HFFc6 (cell line): ENCODE measurements at places on chromosomes 12 and 14. TPM values are rescaled to one million over a fixed set of nuclear protein-coding genes. Genes with fewer than 3 reads are reported as not detected.

Gene CACNA2D4
- 0.21 to 0.24 TPM in 2 of 3 replicates, not detected in the other for total RNA-seq

Gene BBS10
- 11.4 to 12.8 TPM (median 12.5 TPM) in 3 replicates for total RNA-seq

Gene NRIP2
- total RNA-seq, result not detected in 2 replicates

Gene CIROP
- not detected in 3 replicates for total RNA-seq

Gene ARG2
- 1.9 to 3.3 TPM (median 2.0 TPM) in 3 replicates for total RNA-seq

GRCh38 chr12:40331886-40332285 is 107.1 kb downstream of the LRRK2 start:
- no peaks in the 10 kb centered on the region for H3K27me3 ChIP-seq
- DNase-seq, result no peak
- no peaks in the 10 kb centered on the region for H3K36me3 ChIP-seq
- no peak overlapping the region for H3K27ac ChIP-seq

- H3K36me3 ChIP-seq, result no peaks in the 10 kb centered on the region
- DNase-seq, result no peak
- H3K4me1 ChIP-seq, result peaks cover 48% of the 10 kb centered on the region
- H3K27me3 ChIP-seq, result peaks cover under 1% of the 10 kb centered on the region
Measured at GRCh38 chr12:122979908-122980182, 636 bp upstream of the ARL6IP4 start.

- H3K36me3 ChIP-seq, result peaks cover 20% of the 10 kb centered on the region
- no peak for DNase-seq
- peak overlapping the region; percentile 100 for H3K4me3 ChIP-seq
- H3K4me1 ChIP-seq, result peaks cover 31% of the 10 kb centered on the region
Measured at GRCh38 chr12:948238-948637, 1.3 kb downstream of the RAD52 start.

DNA sequence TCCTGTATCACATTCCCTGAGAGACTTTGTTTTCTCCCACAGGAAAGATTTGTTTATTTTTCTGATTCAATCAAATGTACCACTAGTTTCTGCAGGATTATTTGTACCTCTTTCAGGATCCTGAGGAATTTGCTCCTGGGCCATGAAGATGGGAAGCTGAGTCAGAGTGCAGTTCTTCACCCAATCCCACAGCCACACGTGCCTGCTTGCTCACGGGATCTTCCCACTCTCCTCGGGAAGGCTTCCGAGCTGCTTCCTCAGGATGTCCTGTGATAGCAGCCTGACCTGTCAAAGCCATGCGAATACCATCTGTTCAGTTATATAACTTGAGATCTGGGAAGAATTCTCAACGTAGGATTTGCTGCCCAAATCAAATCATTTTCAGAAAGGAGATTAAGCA is 41.8 kb upstream of the HIF1A start:
- peak; percentile 70 for DNase-seq
- H3K4me1 ChIP-seq, result peaks cover 25% of the 10 kb centered on the region
- peaks cover 3% of the 10 kb centered on the region for H3K27me3 ChIP-seq
- H3K4me3 ChIP-seq, result peak overlapping the region; percentile 52; the same call in 1 of the 2 replicates
- H3K27ac ChIP-seq, result peak overlapping the region; percentile 47
- H3K36me3 ChIP-seq, result no peaks in the 10 kb centered on the region

DNA sequence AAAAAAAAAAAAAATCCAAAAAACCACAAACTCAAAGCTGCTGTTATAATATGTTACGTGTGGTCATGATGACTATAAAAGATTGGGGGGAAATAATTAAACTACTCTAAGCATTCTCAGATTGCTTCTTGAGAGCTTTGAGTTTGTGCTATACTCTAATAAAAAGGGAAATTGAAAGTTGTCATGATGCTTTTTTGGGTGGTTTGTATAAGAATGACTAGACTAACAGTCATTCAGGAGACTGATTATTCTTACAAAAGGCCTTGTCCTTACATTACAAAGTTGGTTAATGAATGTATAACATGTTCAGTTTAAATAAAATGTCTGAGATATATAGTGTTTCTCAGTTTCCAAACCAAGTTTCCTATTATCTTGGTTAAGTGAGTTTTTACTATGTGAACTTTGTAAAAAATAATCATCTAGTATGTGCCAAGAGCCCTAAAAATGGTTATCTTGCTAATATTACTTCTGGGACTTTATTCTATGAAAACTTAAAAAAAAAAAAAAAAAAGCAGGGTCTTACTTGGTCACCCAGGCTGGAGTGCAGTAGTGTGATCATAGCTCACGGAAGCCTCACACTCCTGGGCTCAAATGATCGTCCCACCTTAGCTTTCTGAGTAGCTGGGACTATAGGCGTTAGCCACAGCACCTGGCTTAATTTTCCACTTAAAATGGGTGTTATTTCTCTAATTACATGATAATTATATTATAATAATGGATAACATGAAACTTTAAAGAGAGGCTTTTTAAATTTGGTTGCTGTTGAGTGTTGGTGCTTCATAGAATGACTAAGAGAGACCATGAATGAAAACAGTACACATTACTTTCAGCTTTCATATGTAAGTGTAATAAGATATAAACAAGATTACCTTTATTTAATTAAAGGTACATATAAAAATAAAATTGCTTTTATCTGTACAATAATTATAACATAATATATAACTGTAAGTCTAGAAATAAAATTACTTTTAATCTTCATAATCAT is 459.6 kb upstream of the RGS6 start:
- peak overlapping the region; percentile 65 for H3K4me3 ChIP-seq
- peak overlapping the region; percentile 52 for H3K27ac ChIP-seq
- H3K27me3 ChIP-seq, result no peaks in the 10 kb centered on the region
- H3K36me3 ChIP-seq, result peaks cover 28% of the 10 kb centered on the region

DNA sequence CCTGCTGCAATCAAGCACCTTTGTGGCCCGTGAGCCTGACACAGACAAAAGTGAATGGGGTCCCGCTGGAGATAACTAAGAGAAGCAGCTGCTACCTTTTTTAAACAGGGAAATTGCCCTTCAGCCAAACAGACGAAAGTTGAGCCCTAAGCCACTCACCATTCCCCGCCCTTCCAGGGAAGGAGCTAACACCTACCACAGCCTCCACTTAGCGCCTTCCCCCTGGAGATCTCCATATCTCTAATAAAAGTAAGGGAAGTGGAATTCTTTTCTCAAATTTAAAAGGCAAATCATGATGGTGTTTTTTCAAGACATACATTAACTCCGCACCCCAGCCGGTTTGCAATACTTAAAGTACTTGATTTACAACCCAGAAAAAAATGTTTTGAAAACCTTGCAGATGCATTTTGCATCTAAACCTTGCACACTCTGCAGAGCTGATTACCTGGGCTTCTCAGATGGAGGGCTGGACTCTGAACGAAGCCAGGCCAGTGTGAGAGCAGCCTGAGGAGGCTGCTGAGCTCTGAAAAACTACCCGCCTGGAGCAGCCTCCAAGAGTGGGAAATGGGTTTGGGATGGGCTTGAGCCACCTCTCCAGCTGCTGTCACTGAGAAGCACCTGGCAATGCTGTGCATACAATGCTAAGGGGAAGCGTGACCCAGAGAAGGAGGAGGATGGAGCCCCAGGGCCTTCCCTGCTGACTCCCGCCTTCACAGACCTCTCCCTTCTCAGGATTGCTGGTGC is 10.0 kb downstream of the NUAK1 start:
- H3K36me3 ChIP-seq, result peaks cover 20% of the 10 kb centered on the region
- H3K4me3 ChIP-seq, result no peak overlapping the region
- H3K27me3 ChIP-seq, result peaks cover 4% of the 10 kb centered on the region; the same call in 1 of the 2 replicates
- no peak for DNase-seq
- peaks cover 76% of the 10 kb centered on the region for H3K4me1 ChIP-seq
- 0 out of 2 replicates have a peak overlapping the region, but pooled peaks have one; percentile 25 for H3K27ac ChIP-seq

- H3K36me3 ChIP-seq, result no peaks in the 10 kb centered on the region
- H3K27me3 ChIP-seq, result peaks cover 2% of the 10 kb centered on the region; the same call in 1 of the 2 replicates
- H3K27ac ChIP-seq, result no peak overlapping the region
- no peak for DNase-seq
Measured at GRCh38 chr12:132167611-132168310, 23.5 kb downstream of the NOC4L start.

GRCh38 chr14:90398315-90398839 is 1.5 kb downstream of the CALM1 start:
- peaks cover 4% of the 10 kb centered on the region; the same call in 1 of the 2 replicates for H3K27me3 ChIP-seq
- peak overlapping the region; percentile 59 for H3K27ac ChIP-seq
- H3K4me1 ChIP-seq, result peaks cover 45% of the 10 kb centered on the region
- no peak for DNase-seq

- no peak for DNase-seq
- peaks cover 21% of the 10 kb centered on the region for H3K4me1 ChIP-seq
- H3K27me3 ChIP-seq, result peaks cover 3% of the 10 kb centered on the region
- H3K36me3 ChIP-seq, result peaks cover 19% of the 10 kb centered on the region
Measured at GRCh38 chr14:91509083-91509877, 830 bp downstream of the PPP4R3A start.

- H3K4me3 ChIP-seq, result no peak overlapping the region
- no peaks in the 10 kb centered on the region for H3K4me1 ChIP-seq
- no peak overlapping the region for H3K27ac ChIP-seq
- DNase-seq, result no peak
Measured at GRCh38 chr12:24796876-24797275, 152.0 kb downstream of the BCAT1 start.

DNA sequence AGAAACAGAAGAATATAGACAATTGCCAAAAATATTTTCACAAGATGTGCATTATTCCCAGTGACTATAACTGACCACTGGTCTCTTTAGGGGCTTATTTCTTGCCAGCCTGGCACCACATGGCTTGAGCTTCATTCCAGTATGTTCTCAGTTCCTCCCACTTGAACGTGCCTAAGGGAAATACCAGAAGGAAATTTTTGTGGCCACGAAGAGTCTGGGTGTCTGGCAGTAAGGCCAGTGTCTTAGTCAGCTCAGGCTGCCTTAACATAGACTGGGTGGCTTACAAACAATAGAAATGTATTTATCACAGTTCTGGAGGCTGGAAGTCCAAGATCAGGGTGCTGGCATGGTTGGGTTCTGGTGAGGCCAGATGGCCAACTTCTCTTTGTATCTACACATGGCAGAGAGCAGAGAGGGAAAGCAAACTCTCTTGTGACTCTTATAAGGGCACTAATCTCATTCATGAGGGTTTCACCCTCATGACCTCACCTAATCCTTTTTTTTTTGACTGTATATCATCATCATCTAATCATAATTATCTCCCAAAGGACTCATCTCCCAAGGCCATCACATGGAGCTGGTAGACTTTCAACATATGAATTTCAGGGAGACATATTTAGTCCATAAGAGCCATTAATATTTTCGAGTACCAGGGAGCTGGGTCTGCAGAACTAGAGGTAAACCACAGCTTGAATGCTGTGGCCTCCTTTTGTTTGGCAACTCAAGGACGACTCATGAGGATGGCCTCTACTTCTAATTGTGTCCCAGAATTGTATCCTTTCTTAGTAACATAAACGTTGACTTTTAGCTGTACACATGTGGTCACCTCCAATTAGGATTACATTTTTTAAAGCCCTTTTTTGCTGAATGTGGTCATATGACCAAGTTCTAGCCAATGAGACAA is 5.1 kb upstream of the SMOC1 start:
- H3K27ac ChIP-seq, result no peak overlapping the region
- DNase-seq, result peak; percentile 53
- H3K36me3 ChIP-seq, result no peaks in the 10 kb centered on the region
- no peak overlapping the region for H3K4me3 ChIP-seq
- H3K4me1 ChIP-seq, result no peaks in the 10 kb centered on the region

DNA sequence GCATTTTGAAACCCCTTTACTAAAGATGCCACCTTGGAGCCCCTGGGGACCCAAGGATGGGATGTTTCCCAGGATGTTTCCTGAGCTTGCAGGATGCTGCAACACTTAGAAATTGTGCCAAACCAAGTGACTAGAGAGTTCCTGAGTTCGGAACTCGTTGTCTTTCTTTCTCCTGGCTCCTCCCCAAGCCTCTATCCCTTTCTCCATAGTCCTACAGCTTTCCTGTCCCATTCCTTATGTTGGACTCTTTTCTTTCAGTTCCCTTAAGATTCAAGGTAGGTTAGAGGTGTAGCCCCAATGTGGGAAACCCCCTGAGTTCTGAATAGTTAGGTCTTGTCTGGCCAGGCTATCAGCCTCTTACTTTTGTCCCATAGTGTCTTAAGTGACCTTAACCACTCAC is 1.4 kb upstream of the KIF5A start:
- peaks cover 21% of the 10 kb centered on the region for H3K36me3 ChIP-seq
- H3K27ac ChIP-seq, result no peak overlapping the region
- DNase-seq, result no peak
- peaks cover 7% of the 10 kb centered on the region; the same call in 1 of the 2 replicates for H3K27me3 ChIP-seq

DNA sequence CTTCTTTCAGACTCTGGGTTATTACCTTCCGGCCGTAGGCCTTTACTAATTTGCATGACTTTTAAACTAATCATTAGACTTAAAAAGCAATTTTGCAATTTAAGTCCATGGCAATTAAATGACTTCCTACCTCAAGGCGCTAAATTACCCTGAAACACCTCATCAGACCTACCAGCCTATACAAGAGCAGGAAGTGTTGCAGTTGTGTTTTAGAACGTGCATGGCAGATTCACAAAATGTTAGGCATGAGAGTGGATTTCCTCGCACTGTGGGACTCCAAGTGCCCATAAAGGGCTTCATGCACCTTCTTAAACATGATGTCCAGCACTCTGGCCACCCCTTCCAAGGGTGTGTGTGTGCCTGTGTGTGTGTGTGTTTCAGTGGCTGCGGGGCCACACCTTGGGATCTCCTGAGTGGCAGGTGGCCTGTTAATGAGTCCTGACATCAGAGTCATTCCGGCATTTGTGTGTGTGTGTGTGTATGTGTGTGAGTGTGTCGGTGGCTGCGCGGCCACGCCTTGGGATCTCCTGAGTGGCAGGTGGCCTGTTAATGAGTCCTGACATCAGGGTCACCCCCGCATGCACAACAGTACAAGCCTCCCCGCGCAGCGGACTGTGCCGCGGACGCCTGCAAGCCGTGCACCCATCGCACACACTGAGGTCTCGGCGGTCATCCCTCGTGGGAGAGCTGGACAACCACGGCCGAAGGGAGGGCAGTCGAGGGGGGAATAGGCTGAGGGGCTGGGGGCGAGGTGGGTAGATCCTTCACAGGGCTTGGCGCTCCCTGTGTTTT is 900 bp downstream of the C2CD5 start:
- peak overlapping the region; percentile 91 for H3K27ac ChIP-seq
- peak overlapping the region; percentile 97 for H3K4me3 ChIP-seq
- H3K4me1 ChIP-seq, result peaks cover 45% of the 10 kb centered on the region
- H3K27me3 ChIP-seq, result no peaks in the 10 kb centered on the region; the same call in 1 of the 2 replicates
